ENCODE measurements at places on chromosomes 11 and 22. TPM values are rescaled to one million over a fixed set of nuclear protein-coding genes. Genes with fewer than 3 reads are reported as not detected.

STIM1 gene
- 55.1 TPM for total RNA-seq

ENTHD1 gene
- total RNA-seq = not detected

SERPING1 gene
- total RNA-seq = 3.2 TPM

EMID1 gene
- total RNA-seq = 8.9 TPM

TMEM25 gene
- 53.8 TPM for total RNA-seq

CDC42BPG gene
- total RNA-seq = 36.0 TPM

PHLDB1 gene
- 72.1 TPM for total RNA-seq

TMEM126B gene
- total RNA-seq = 141 TPM

OSBP gene
- 64.5 TPM for total RNA-seq

CAVIN3 gene
- 7.7 TPM for total RNA-seq

NPTXR gene
- total RNA-seq = 12.8 TPM

Data from Caco-2 (cell line).